ENCODE measurements at places on chromosomes 11 and 22.

GRCh38 chr22:45460288-45461109 is 42.2 kb upstream of the FBLN1 start:
- DNase-seq: no peak

DNA sequence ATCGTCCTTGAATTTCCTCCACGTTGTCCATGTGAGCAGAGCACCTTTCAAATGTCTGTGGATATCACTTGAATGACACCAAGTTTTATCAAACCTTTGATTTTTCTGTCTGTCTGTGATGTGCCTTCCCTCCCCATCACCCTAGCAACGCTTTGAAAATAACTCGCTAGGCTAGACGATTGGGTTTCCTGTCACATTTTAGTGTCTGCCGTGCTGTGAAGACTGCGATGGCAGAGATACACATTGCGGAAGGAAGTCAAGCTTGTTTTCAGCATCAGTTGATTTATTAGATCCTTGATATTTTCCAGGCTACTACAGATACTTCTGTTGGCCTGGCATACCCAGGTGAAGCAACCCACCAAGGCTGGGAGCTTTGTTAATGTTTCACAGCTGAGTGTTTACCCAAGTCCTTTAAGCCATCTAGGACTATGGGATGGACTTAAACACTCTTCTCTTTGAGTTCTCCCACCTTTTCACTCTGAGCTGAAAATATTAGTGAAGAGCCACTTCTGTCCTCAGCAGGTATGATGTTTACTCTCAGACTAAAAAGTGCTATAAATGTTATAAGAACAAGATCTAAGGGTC is 93.6 kb upstream of the CD44 start:
- DNase-seq: no peak

GRCh38 chr11:77617892-77618291 is 19.7 kb downstream of the CLNS1A start:
- DNase-seq: no peak

DNA sequence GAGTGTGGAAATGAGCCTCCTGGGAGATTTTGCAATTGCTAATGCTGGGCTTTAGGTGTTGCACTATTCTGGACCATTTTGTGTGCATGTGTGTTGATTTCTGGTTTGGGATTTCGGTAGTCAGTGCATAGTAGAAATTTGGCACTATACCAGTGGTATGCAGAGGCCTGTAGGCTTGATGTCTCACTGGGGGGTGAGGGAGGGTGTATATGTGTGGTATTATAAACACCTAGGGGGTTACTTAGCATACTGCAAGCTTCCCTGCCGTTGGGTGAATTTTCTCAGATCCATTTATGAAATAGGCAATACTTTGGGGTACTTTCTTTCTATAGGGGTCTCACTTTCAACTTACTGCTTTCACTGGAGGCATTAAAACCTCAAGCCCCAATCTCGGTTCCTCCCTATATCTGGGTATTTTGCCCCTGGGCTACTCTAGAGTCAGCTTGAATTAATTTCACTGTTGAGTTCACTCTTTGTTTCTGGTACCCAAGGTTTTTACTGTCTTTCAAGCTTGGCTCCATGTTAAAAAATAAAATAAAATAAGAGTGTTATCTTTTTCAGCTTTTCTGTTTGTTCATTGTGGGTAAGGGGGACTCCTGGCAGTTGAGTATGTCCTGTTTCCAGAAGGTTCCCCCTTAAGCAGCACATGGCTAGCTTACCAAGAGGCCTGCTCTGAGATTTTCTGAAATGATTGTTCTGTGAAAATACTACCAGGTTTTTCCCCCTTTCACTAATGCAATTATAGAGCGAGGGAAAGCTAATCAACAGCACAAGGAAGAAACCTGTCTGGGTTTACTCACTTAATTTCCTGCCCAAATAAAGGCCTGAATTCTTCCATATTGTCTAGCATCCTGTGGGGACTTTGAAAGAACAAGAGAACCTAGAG is 45.8 kb downstream of the PPFIBP2 start:
- no peak for DNase-seq

DNA sequence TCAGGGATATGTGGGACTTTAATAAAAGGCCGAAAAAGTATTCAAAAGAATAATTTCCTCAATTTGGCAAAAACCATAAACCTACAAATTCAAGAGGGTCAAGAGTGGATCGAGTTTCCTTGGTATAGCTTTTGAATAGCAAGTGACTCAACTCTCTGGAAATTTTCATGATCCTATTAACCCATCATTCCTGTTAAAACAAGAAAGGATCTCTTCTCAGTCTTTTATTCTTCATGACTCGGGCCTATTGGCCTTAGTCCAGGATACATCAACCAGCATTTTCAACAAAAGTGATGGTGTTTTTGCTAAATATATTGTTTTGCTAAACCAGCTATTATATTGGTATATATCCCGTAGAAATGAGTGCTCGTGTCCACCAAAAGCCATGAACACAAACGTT is 110.3 kb downstream of the ATXN10 start:
- DNase-seq: no peak

DNA sequence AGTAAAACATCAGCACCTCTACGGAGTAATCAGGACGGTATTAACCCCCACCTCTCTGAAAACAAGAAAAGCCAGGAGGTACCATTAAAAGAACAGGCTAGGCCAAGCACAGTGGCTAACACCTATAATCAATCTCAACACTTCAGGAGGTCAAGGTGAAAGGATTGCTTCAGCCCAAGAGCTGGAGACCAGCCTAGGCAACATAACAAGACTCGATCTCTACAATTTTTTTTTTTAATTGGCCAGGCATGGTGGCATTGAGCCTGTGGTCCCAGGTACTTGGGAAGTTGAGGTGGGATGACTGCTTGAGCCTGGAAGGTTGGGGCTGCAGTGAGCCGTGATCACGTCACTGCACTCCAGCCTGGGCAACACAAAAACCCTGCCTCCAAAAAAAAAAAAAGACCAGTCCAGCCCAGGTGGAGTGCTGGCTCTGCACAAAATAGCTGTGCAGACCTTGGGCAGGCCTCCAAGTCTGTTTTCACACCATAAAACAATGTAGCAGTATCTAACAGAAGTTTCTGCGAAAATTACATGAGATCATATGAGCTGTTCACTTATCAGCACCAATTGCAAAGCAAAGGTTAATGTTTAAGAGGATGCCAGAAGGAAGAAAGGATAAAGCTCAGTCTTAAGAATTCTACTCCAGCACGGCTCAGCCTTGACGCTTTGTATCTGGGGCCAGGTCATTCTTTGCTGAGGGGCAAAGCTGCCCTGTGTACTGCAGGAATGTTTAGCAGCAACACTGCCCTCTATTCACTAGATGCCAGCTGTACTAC is 14.8 kb downstream of the CHKA start:
- no peak for DNase-seq
